ENCODE measurements at places on chromosomes 13 and 19. TPM values are rescaled to one million over a fixed set of nuclear protein-coding genes. Genes with fewer than 3 reads are reported as not detected.

Gene ATP4B
- total RNA-seq, result not detected

Gene EXOC3L2
- total RNA-seq, result 1.0 TPM

Gene LRRC4B
- 0.38 TPM for total RNA-seq

Gene ZNF415
- total RNA-seq, result not detected

Gene ATP7B
- total RNA-seq, result 1.8 TPM

Gene CYP2A7
- total RNA-seq, result not detected

Gene ADM5
- 6.1 TPM for total RNA-seq

Gene ZFP36
- total RNA-seq, result 126 TPM

Gene GSX1
- not detected for total RNA-seq

Gene LGALS4
- 1.6 TPM for total RNA-seq

Gene FDX2
- 37.4 TPM for total RNA-seq

Gene ZNF726
- total RNA-seq, result 0.44 TPM

Gene HOOK2
- 14.2 TPM for total RNA-seq

Gene LIPE
- 2.3 TPM for total RNA-seq

Gene ACP5
- total RNA-seq, result not detected

Gene PGLYRP2
- not detected for total RNA-seq

Gene OR7G2
- total RNA-seq, result not detected

Gene SIGLEC10
- total RNA-seq, result not detected

Gene ICAM5
- total RNA-seq, result 0.82 TPM

Gene PLVAP
- total RNA-seq, result not detected

Gene CEACAM4
- not detected for total RNA-seq

Gene SPART
- total RNA-seq, result 32.7 TPM

Gene ZNF829
- 0.45 TPM for total RNA-seq

Gene CALR3
- not detected for total RNA-seq

All from A549 treated with ZK216348 at 1 μM for 4 hours (cell line).